ENCODE measurements at places on chromosomes 1 and 21. TPM values are rescaled to one million over a fixed set of nuclear protein-coding genes. Genes with fewer than 3 reads are reported as not detected.

Gene FCRL5
- not detected for polyA plus RNA-seq

Gene SPRR1A
- polyA plus RNA-seq = not detected

Gene GUCA2B
- not detected for polyA plus RNA-seq

Gene TNN
- polyA plus RNA-seq = 4.0 TPM

Gene GBP6
- polyA plus RNA-seq = not detected

Gene CLDN19
- polyA plus RNA-seq = 1.5 TPM

Gene ECM1
- polyA plus RNA-seq = 4.4 TPM

Gene NBPF4
- polyA plus RNA-seq = not detected

Gene VANGL2
- 17.8 TPM for polyA plus RNA-seq

Gene SLC27A3
- 22.3 TPM for polyA plus RNA-seq

Gene ARHGEF16
- polyA plus RNA-seq = 0.29 TPM

Gene SLFNL1
- polyA plus RNA-seq = 0.40 TPM

Gene IL20
- not detected for polyA plus RNA-seq

Gene HDGF
- polyA plus RNA-seq = 157 TPM

Gene COL6A1
- 625 TPM for polyA plus RNA-seq

Gene CFAP107
- 0.12 TPM for polyA plus RNA-seq

Gene EDARADD
- 4.9 TPM for polyA plus RNA-seq

Gene THEM5
- 2.7 TPM for polyA plus RNA-seq

Gene SMIM1
- polyA plus RNA-seq = 2.0 TPM

Gene OR2L13
- polyA plus RNA-seq = not detected

Gene CHODL
- polyA plus RNA-seq = 123 TPM

Gene IFI6
- 46.9 TPM for polyA plus RNA-seq

Gene LCE3E
- polyA plus RNA-seq = not detected

Gene LAMC1
- polyA plus RNA-seq = 272 TPM

Gene SPATA17
- 3.5 TPM for polyA plus RNA-seq

Gene CHIA
- not detected for polyA plus RNA-seq

Gene PFKFB2
- 8.0 TPM for polyA plus RNA-seq

Gene UBL4B
- not detected for polyA plus RNA-seq

Gene ATP6V1G3
- not detected for polyA plus RNA-seq

Gene XCL1
- 0.50 TPM for polyA plus RNA-seq

Gene PLD5
- 1.1 TPM for polyA plus RNA-seq

Gene RIPK4
- polyA plus RNA-seq = 0.15 TPM
